HCT116 (cell line): ENCODE measurements at places on chromosomes 2 and 18. TPM values are rescaled to one million over a fixed set of nuclear protein-coding genes. Genes with fewer than 3 reads are reported as not detected.

- H3K27me3 ChIP-seq, result no peaks in the 10 kb centered on the region
- no peak overlapping the region for H3K4me3 ChIP-seq
- no peak for DNase-seq
- H3K27ac ChIP-seq, result no peak overlapping the region
Measured at GRCh38 chr2:4246364-4247131, 543.2 kb downstream of the DCDC2C start.

The PAX3 gene
- not detected for total RNA-seq

The MGAT4A gene
- total RNA-seq, result 10.2 TPM

DNA sequence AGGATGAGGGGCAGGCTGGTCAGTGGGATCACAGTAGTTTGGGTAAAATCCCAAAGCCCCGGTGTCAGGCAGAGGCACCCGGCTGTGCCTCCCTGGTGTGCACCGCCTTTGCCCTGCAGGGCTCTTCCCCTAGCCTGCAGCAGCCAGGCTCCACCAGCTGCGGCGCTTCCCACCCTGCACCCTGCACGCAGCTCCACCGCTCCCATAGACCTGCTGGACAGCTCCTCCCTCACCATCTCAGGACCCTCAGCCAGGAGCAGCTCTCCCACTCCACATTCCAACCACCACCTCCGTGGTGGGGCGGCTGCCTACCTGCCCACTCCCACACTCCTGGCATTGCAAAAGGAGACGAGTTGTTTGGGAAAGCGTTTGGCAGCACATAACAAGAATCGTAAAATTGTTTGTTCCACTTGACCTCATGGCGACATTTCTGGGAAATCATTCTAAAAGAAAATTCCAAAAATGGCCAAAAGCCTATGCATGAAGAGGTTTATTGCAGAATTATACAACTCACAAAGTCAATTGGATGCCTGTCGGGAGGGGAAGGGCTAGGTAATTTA is 287.4 kb upstream of the HDAC4 start:
- H3K27ac ChIP-seq, result no peak overlapping the region
- DNase-seq, result no peak
- H3K36me3 ChIP-seq, result no peaks in the 10 kb centered on the region
- no peaks in the 10 kb centered on the region for H3K4me1 ChIP-seq

The DYNAP gene
- total RNA-seq, result not detected

The SANBR gene
- 4.6 TPM for total RNA-seq

DNA sequence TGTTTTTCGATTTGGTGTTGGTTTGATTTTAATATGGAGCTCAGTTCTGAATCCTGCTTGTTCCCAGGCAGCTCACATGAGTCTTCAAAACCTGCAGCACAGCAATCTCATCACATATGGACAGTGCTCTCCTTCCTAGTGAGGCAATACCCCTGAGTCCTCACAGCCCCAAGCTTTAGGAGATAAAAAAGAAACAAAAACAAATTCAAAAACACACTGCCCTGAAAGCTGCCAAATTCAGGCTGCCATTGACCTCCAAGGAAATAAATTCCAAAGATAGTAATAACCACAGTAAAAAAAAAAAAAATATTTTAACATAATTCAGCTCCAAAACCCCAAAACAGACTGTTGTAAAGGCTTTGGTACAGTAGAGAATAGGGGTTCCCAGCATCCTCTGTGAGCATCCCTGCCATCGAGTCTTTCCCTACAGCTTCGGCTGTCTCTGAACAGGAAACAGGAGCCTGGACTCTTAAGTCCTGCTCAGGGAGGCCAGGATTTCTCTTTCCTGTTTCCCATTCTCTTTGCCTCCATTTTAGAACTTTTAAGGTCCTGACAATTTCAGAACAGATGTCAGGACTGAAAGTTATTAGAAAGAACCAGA is 14.7 kb upstream of the SP3 start:
- DNase-seq, result no peak
- no peak overlapping the region for H3K4me3 ChIP-seq
- H3K27ac ChIP-seq, result no peak overlapping the region
- H3K36me3 ChIP-seq, result no peaks in the 10 kb centered on the region
- H3K4me1 ChIP-seq, result peaks cover 8% of the 10 kb centered on the region

DNA sequence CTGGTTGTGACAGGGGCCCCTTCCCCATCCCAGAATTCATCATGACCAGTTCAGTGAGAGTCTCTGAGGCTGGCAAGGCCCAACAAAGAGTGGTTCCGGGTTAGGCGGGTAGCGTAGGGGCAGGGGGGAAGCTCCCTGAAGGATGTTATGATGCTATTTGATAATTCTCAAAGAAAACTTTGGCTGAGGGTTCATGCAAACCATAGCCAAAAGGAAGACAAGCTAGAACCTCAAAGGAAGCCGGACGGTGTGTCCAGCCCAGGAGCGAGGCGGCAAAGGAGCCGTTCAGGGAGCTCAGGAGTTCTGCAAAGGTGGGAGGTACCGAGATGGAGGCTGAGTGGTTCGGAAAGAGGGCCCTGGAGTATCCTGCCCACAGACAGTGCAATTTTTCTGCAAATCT is 226.8 kb upstream of the RAB6C start:
- H3K27ac ChIP-seq, result no peak overlapping the region
- H3K36me3 ChIP-seq, result no peaks in the 10 kb centered on the region
- peaks cover 49% of the 10 kb centered on the region; the same call in 1 of the 2 replicates for H3K27me3 ChIP-seq
- no peak overlapping the region for H3K4me3 ChIP-seq
- no peaks in the 10 kb centered on the region for H3K4me1 ChIP-seq

The VIT gene
- total RNA-seq, result not detected

- H3K36me3 ChIP-seq, result peaks cover 63% of the 10 kb centered on the region
- DNase-seq, result no peak
- no peak overlapping the region for H3K4me3 ChIP-seq
- no peak overlapping the region for H3K27ac ChIP-seq
- H3K4me1 ChIP-seq, result no peaks in the 10 kb centered on the region
- no peaks in the 10 kb centered on the region for H3K27me3 ChIP-seq
Measured at GRCh38 chr2:15627817-15628684, 36.4 kb downstream of the DDX1 start.

DNA sequence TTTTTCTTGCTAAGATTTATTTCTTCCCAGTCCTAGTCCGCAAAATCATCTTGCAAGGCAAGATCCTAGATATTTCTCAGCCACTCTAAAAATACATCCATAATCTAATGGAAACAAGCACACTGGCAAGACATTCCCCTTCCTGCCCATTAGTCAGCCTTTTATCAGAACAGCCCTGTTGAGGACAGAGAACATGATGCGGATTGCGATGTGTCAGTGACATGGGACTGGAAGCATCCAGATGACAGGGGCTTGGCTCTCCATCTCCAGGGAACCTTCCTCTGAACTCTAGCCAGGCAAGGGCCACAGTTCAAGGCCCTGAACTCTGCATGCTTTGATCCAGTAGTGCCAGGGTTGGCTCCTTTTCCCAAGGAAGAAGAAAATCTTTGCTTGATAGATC is 70.0 kb downstream of the VSNL1 start:
- DNase-seq, result no peak
- no peaks in the 10 kb centered on the region for H3K36me3 ChIP-seq
- no peak overlapping the region for H3K4me3 ChIP-seq
- no peaks in the 10 kb centered on the region for H3K27me3 ChIP-seq

DNA sequence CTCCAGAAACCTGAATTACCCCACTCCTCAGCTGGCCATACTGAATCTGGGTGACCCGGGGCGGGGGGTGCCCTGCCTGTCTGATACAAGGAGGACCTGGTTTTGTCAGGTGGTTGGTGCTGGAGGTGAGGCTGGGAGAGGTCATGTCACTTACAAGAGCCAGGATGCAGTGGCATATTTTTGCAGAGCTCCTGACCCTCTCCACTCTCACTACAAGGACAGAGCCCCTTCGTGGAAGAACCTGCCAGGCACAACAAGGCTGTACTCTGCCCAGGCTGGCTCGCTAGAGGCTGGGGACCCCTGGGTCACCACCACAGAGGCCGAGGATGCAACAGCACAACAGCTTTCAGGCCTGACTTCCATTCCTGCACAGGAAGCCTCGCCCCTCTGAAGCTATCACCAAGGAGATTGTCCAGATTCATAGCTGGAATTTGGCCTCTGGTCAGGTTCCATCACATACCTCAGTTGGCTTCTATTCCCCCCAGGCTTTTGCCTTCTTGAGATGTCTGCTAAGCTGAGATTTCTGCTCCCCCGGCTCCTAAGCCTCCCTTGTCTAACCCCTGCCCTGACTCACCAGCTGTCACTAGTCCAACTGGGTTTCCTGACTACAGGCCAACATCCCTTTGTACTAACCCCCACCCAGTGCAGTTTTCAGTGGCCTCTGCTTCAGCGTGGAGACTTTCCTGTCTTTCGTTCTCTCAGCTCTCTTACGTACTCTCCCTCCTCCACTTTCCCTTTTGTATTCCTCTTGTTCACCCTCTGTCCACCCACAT is 132.5 kb upstream of the EPAS1 start:
- H3K36me3 ChIP-seq, result no peaks in the 10 kb centered on the region
- no peak overlapping the region for H3K4me3 ChIP-seq
- H3K27me3 ChIP-seq, result no peaks in the 10 kb centered on the region
- DNase-seq, result no peak

- H3K27me3 ChIP-seq, result no peaks in the 10 kb centered on the region
- no peak overlapping the region for H3K4me3 ChIP-seq
- no peak for DNase-seq
- H3K27ac ChIP-seq, result no peak overlapping the region
Measured at GRCh38 chr2:19695706-19696105, 206.1 kb downstream of the TTC32 start.

DNA sequence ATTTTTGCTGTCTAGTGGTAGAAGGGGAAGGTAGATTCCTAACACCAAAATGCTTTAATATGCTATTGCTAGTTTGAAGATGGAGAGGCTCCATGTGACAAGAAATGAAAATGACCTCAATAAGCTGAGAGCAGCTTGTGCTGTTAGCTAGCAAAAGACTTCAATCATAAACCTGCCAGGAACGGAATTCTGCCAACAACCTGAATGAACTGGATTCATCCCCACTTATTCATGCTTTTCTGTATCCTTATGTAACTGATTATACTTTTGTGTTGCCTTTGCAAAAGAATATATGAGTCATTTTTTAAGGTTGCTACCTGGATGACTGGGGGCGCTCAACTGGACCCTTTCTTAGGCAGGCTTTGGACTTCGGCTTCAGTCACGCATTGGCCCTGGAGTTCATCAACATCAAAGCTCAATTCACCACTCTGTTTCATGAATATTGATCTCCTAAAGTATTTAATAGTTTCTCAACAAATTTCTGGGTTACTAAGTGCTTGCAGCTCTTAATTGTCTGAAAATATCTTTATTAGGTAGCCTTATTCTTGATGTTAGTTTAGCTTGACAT is 97.5 kb upstream of the KCNJ3 start:
- DNase-seq, result no peak
- H3K27me3 ChIP-seq, result no peaks in the 10 kb centered on the region
- no peak overlapping the region for H3K27ac ChIP-seq

The TEX44 gene
- not detected for total RNA-seq

- no peaks in the 10 kb centered on the region for H3K27me3 ChIP-seq
- H3K27ac ChIP-seq, result no peak overlapping the region
- no peak overlapping the region for H3K4me3 ChIP-seq
- H3K4me1 ChIP-seq, result no peaks in the 10 kb centered on the region
Measured at GRCh38 chr2:34545486-34546136, 946.5 kb upstream of the FAM98A start.

The DSC3 gene
- total RNA-seq, result 7.6 TPM

GRCh38 chr2:188765522-188766470 is 208.4 kb upstream of the COL3A1 start:
- no peak overlapping the region for H3K27ac ChIP-seq
- H3K27me3 ChIP-seq, result no peaks in the 10 kb centered on the region
- H3K4me1 ChIP-seq, result no peaks in the 10 kb centered on the region
- DNase-seq, result peak; percentile 41

- no peak for DNase-seq
- no peak overlapping the region for H3K27ac ChIP-seq
- no peaks in the 10 kb centered on the region for H3K27me3 ChIP-seq
- peaks cover 21% of the 10 kb centered on the region for H3K4me1 ChIP-seq
- no peaks in the 10 kb centered on the region for H3K36me3 ChIP-seq
Measured at GRCh38 chr2:65658881-65659280, 226.5 kb upstream of the SPRED2 start.

DNA sequence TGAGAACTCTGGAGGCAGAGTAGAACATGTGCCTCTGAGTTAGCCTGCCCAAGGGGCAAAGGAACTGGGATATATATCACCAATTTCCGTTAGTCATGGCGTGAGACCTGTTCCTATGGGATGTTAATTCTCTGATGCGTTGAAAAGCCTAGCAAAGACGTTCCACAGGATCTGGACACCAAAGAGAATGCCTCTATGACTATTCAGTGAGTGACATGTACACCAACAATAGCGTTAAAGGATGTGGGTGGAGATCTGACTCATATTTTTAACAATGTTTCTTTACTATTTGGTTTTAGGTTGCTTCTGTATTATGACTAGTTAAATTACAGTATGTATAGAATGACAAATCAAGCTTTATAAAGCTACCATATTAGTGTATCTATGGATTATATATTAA is 320.9 kb upstream of the MC4R start:
- no peak overlapping the region for H3K27ac ChIP-seq
- DNase-seq, result no peak
- H3K4me3 ChIP-seq, result no peak overlapping the region
- H3K36me3 ChIP-seq, result no peaks in the 10 kb centered on the region
- peaks cover 5% of the 10 kb centered on the region; the same call in 1 of the 2 replicates for H3K27me3 ChIP-seq

- H3K4me3 ChIP-seq, result no peak overlapping the region
- no peaks in the 10 kb centered on the region for H3K36me3 ChIP-seq
- H3K27me3 ChIP-seq, result peaks cover 13% of the 10 kb centered on the region
- H3K27ac ChIP-seq, result no peak overlapping the region
- no peaks in the 10 kb centered on the region for H3K4me1 ChIP-seq
- DNase-seq, result peak; percentile 33
Measured at GRCh38 chr2:3728104-3729054, 25.0 kb downstream of the DCDC2C start.

The TRIM54 gene
- 2.0 TPM for total RNA-seq

DNA sequence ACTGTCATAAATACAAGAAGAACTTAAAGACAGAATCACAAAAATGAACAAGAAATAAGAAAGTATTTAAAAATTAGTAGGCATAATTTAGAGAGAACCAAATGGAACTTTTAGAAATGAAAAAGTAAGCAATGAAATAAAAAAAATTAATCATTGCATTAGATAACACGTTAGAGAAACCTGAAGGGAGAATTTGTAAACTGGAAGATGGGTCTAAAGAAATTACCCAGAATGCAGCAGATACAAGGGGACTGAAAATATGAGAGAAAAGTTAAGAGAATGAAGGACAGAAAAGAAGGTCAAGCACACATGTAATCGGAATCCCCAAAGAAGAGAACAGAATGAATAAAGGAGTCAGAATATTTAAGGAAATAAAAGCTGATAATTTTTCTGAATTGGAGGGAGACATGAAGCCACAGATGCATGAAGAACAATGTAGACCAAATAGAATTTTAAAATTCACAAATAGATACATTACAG is 21.5 kb downstream of the TCF4 start:
- H3K27ac ChIP-seq, result no peak overlapping the region
- no peaks in the 10 kb centered on the region for H3K27me3 ChIP-seq
- H3K4me3 ChIP-seq, result no peak overlapping the region
- no peaks in the 10 kb centered on the region for H3K4me1 ChIP-seq
- no peaks in the 10 kb centered on the region for H3K36me3 ChIP-seq

- DNase-seq, result no peak
- H3K36me3 ChIP-seq, result no peaks in the 10 kb centered on the region
- no peak overlapping the region for H3K27ac ChIP-seq
- H3K27me3 ChIP-seq, result no peaks in the 10 kb centered on the region
Measured at GRCh38 chr2:104321796-104322349, 532.0 kb upstream of the POU3F3 start.

The ZAP70 gene
- 0.91 TPM for total RNA-seq

The LYPD6 gene
- total RNA-seq, result 3.0 TPM

- H3K27me3 ChIP-seq, result no peaks in the 10 kb centered on the region
- no peaks in the 10 kb centered on the region for H3K36me3 ChIP-seq
- H3K4me1 ChIP-seq, result peaks cover 41% of the 10 kb centered on the region
- peak overlapping the region; percentile 4; the same call in 1 of the 2 replicates for H3K4me3 ChIP-seq
- DNase-seq, result peak; percentile 34
- peak overlapping the region; percentile 47 for H3K27ac ChIP-seq
Measured at GRCh38 chr18:35458677-35459441, 38.9 kb downstream of the INO80C start.
